ENCODE measurements at places on chromosomes 16 and 17.
A peak's percentile ranks its signal among the peaks of the same experiment; 100 is the strongest.

- DNase-seq: no peak
Observed at GRCh38 chr17:80781211-80781610, 210.4 kb upstream of the CHMP6 start.

- no peak for DNase-seq
Observed at GRCh38 chr16:75197522-75198134, 9.3 kb downstream of the CTRB2 start.

DNA sequence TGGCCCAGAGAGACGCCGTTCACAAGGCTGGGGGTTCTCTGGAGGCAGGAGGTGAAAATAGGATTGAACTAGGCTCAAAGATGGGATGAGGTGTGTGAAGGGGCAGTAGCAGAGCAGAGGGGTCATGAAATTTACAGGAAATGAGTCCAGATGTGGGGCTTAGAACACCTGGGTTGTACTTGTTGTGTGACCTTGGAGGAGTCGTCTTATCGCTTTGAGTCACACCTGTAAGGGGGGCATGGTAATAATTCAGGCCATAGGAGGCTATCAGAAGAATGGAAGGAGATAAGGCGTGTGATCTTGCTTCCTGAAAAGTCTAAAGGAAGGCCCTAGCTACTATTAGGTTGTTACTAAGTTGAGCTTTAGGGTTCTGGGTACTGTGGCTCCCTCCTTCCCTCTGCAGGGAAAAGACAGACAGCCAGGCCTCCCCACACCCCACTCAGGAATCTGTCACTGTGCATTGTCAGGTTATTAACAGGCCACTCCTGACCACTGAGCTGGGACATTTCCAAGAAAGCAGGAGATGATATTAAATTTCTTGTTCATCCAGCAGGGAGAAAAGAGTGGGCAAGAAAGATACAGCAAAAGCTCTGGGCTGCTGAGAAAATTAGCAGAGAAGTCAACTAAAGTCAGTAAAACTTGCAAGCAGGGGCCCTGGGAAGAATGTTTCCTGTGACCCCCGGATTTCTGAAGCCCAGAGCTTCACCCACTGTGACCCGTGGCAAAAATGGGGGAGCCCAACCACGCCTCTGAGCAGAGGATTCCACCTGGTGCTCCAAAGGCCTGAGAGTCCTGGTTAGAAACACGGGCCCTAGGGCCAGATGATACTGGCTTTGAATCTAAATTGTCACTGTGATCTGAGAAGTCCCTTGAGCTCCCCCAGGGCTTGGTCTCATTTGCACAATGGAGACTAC, 6.0 kb upstream of the CDC42EP4 start:
- DNase-seq: no peak

DNA sequence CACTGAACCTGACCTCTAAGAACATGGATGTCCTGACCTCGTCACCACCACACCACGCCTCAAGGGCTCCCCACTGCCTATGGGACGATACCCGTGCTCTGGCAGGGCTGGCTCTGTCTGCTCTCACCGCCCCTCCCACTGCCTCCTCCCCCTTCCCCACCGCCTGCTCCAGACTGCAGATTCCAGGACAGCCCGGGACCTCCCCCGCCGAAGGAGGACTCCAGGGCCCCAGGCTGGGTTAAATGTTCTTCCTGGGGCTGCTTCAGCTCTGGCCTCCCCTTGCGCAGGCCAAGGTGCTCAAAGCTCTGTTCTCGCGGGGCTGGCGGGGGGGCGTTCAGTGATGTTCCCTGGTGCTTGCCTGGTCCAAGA, 3.1 kb downstream of the NPW start:
- DNase-seq: peak; percentile 20

DNA sequence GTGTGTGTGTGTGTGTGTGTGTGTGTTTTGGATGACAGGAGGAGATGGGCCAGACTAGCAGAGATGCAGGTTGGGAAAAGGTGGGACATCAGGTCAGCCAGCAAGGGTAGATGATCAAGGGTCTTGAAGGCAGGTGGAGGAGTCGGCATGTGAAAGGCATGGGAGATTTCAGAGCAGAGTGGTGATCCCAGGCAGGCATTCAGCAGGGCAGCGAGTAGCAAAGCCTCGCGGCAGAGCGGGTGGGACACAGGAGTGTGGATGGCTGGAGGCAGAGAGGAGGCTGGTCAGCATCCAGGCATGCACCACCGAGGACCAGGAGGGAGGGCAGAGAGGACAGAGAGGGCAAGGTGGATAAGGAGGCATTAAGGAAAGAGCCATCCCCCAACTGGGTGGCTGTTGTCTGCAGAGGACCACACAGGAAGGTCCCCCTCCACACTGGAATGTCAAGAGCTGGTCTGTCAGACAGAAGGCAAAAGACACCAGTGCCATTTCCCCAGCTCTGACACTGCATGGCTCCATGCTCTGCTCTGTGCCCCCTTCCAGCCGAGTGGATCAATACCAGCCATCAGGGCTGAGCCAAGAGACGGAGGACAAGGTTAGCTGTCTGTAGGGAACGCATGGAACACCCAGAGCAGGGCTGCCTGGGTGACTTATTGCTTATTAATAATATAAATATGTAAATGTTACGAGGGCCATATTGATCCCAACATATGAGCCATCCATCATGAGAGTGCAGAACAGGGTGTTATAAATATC, 74.8 kb upstream of the RPL38 start:
- no peak for DNase-seq

GRCh38 chr16:81933361-81933760, 77.9 kb downstream of the SDR42E1 start:
- DNase-seq: no peak

- DNase-seq: no peak
Observed at GRCh38 chr16:78939597-78939996, 660.9 kb downstream of the MAF start.

DNA sequence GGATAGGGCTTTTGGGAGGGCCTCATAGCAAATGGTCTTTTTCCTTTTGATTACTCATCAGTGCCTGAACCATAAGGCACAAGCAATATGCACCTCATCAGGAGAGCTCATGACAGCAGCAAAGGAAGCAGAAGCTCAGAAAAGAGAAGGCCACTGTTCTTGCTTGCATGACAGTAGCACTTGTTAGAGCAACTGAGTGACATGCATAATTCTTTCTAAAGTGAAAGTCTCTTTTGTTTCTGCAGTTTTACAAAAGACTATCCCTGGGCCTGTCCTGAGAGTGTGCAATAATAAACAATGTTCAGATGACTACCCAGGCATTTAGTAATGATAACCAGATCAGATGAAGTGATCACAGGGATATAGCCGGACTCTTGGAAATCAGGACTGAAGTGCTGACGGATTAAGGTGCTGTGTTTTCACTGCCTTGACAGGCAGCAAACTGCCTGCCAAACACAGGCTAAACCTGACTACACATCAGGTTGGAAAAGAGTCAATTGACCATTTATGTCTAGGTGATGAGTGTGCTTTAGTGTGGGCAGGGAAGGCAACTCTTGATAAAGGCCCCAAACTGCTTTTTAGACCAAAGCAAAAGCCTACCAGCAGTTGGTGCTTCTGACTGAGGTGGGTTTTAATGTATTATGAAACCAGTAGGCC, 1860.3 kb downstream of the TP53TG3F start:
- DNase-seq: no peak

- DNase-seq: no peak
Observed at GRCh38 chr17:17719199-17719940, 38.1 kb downstream of the RAI1 start.

DNA sequence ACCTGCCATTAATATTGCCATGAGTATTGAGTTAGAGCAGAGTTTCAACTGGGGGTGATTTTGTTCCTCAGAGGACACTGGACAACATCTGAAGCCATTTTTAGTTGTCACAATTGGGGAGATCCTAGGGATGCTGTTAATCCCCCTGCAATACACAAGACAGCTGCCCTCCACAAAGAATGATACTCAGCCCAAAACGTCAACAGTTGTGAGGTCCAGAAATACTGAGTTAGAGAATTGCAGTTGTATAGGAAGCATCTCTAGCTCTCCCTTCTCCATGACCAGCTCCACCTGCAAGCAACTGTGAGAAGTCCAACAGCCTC, 614.0 kb upstream of the CDH5 start:
- DNase-seq: no peak

- no peak for DNase-seq
Observed at GRCh38 chr17:30238387-30239088, 3.0 kb upstream of the SLC6A4 start.

DNA sequence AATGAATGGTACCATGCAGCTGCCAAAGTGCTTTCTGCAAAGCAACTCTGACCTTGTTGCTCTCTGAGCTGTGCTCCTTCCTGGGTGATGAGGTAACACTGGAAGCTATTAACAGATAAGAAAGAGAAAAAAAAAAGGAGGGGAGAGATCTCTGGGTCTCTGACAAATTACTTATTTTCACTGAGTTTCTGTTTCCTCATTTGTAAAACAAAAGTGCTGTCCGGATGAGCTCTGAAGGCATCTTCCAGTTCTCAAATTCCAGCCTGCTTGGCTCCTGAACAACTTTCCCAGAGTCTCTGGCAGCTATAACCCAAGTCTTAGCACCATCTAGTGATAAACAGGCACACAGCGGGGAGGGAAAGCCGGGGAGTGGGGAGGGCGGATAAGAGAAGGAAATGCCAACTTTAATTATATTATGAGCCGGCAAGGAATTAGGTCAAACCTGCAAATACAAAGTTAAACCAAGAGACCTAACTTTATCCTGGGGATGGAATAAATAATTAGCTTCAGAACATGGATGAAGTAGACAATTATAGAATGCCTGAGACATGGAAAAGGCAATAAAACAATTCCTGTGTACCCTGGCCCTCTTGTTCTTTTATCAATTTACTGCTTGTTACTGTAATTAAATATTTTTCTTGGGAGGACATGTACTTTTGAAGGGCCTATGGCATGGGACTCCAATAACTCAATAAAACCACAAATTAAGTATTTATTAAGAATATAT, 61.3 kb upstream of the KIFC3 start:
- DNase-seq: peak; percentile 79

DNA sequence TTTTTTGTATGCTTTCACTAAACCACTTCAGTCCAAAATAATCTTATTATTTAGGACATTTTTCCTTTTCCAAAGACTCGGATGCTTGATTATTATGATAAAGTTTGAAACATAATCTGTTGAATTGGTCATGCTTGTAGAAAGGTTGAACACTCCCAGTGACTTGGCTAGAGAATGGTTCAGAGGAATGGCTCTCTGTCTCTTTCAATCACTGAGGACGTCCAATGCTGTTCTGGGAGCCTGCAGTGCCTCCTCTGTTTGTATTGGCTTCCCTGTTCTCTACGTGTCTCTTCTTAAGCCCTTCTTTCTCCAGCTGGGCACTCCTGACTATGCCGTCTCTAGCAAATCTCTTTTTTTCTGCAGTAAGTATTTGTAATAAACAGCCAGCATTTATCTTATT, 369.0 kb upstream of the DYNLRB2 start:
- DNase-seq: no peak

DNA sequence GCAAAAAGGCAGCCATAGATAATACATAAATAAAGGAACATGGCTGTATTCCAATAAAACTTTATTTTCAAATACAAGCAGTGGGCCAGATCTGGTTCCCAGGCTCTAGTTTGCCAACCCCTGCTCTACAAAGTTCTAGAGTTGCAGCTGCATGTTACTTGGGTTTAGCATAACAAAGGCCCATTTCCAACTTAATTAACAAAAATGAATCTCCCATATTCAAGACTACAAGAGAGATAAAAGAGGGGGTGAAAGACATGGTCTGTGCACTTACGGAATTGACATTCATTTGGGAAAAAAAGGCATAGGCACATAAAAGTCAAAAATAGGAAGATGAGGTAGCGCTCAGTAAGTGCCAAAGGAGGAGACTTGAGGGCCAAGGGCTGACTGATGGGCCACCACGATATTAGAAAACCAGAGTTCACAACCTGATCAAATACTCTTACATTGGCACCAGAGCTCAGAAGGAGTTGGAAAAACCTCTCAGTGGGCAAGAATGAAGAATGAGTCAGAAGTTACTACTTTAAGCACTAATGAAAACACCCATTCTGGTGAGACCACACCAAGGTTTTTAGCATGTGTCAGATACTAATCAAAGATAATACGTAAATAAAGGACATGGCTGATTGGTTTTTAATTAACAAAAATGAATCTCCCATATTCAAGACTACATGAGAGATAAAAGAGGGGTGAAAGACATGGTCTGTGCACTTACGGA, 164.0 kb downstream of the VPS53 start:
- no peak for DNase-seq

GRCh38 chr16:67169642-67170167, 633 bp upstream of the NOL3 start:
- no peak for DNase-seq

- DNase-seq: no peak
Observed at GRCh38 chr16:72284042-72284789, 112.3 kb upstream of the PMFBP1 start.

DNA sequence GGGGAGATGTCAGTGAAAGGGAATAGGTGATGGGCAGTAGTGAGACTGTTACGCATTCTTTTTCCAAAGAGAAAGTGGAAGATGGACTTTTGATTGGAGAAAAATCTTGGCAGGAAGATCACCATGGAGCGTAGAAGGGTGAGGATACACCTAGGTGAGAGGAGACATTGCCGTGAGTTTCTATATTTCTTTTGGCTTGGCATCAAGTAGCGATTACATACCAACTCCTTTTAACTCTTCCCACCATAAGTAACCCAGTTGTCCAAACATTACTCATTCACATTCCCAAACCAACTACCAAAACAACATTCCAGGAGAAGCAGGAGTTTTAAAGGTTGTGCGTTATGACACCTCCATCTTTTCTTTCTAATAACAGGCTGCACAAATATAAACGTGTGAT, 10.7 kb upstream of the KRT28 start:
- peak; percentile 79 for DNase-seq

DNA sequence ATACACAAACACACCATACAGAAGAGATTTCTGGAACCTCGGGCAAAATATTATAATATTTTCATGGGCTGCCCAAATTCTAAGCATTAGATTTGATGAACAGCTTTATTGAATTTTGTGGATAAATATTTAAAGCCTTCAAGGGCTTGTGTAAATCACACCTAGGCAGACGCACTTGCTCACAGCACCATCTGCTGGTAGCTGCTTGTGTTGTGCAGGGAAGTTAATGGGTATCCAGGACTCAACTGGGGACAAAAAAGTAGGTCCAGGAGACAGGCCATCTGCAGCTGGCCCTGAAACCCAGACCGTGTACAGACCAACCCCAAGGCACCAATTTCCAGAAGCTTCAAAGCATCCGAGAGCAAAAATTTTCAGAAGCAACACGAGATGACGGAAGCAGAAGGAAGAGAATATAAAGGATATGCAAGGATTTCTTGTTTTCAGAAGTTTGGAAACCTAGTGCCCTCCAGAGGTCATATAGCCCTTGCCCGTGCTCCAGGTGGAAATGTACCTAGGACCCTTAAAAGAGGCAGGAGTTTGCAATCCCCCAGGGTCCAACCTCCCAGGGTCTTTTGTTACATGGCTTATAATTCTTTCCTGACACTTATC, 140.0 kb downstream of the CHD9NB start:
- DNase-seq: peak; percentile 66

- DNase-seq: peak; percentile 64
Observed at GRCh38 chr17:55286681-55287589, 22.2 kb downstream of the HLF start.

- no peak for DNase-seq
Observed at GRCh38 chr17:76480632-76481031, 13.2 kb downstream of the AANAT start.

GRCh38 chr17:57507828-57508227, 237.3 kb downstream of the CCDC182 start:
- DNase-seq: no peak

Data from RWPE1 (cell line).